ENCODE measurements at places on chromosomes 5 and 9.

DNA sequence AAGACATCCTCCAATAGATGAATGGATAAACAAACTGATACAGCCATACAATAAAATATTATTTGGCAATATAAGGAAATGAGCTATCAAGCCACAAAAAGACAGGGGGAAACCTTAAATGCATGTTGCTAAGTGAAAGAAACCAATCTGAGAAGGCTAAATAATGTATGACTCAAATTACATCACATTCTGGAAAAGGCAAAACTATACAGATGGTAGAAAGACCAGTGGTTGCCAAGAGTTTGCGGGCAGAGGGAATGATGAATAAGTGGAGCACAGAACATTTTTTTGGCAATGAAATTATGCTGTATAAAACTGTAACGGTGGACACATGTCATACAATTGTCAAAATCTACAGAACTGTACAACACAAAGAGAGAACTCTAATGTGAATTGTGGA, 63.3 kb downstream of the CSF2 start:
- DNase-seq: no peak

DNA sequence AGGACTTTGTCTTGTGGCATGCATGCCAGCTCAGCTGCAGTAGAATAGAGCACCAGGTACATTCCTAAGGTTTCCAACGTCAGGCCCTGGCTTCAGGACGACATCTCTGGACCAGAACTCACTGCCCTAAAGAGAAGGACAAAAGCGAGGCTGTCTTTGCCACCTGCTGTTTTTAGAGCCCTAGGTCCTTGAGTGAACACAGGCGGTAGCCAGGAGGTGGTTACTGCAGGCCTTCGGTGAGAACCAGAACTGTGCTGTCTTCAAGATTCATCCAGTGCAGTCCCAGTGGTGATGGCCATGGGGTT, 288.9 kb upstream of the CDH18 start:
- no peak for DNase-seq

GRCh38 chr5:50744776-50745175, 78.3 kb downstream of the PARP8 start:
- DNase-seq: no peak

- no peak for DNase-seq
These were observed 73.0 kb upstream of the STARD4 start for GRCh38 chr5:111585291-111585690.

DNA sequence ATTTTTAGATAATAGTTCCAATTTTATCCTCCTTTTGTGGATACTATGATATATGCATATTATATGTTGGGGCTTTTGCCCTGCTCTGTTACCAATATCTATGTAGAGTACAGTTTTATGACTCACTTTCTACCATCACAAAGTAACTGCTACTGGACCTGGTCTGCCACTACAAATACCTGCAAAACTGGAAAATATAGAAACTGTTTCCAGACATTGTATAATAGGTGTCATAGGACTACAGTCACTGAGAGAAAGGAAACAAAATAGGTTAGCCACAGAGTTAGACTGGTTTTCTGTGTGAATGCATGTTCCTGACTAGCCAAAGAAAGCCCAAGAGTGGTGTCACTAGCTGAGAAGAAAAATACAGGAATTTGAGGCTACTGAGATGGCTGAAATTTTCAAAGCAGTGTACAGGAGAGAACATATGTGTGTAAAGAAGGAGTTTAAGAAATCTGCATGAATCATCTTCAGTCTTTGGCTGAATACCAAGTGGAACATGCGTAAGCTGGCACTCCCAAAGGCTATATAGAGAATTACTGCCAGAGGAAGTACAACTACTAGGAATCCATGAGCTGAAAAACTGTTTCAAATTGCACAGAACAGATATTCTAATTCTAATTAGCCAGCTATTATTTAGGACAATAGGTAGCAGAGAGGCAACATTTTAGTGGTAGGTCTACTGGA, 29.0 kb upstream of the FAM174A start:
- no peak for DNase-seq

DNA sequence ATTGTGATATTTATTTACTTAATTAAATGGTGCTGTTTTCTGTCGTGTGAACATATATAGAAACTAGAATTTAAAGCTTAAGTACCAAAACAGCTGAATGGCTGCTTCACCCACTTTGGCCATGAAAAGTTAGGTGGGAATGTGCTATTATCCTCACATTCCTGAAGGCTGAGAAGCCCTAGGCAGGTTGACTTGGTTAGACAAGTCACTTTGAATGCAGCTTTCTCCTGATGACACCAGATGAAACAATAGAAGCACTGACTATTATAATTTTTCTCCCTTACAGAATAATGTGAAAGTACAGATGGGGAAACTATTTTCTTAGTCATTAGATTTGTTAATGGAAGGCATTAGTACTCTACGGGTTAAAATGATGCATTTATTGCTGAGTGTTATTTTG, 65.1 kb upstream of the C5orf46 start:
- DNase-seq: no peak

DNA sequence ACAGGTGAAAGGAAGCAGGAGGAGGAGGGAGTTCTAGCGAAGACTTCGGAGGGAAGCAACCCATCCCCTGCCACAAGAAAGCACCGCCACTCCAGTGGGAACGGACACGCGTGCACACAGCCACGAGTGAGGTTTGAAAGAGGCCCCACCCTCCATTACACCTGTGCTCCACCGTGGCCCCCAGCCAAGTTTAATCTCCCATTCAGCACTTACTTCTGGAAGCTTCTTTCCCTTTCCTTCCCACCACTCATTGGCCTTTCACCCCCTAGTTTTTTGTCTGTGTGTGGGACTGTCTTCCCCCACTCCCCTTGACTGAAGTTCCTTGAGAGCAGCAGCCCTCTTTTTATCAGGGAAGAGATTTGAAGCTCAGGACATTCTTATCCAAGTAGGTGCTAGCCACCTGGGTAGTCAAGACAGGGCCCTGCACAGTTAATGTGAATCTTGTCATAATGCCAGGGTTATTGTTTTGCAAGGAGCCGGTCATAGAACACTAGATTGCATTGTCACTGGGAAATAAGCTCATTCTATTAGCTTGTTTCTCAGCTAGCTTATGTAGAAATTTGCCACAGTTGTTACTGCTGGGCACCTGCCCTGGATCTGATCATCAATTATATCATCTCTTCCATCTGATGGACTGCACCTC, 256.0 kb downstream of the DOCK8 start:
- DNase-seq: no peak

GRCh38 chr5:122999947-123000563, 36.5 kb downstream of the PPIC start:
- DNase-seq: no peak

- peak; percentile 93 for DNase-seq
These were observed 43.3 kb upstream of the NCS1 start for GRCh38 chr9:130128733-130129431.

DNA sequence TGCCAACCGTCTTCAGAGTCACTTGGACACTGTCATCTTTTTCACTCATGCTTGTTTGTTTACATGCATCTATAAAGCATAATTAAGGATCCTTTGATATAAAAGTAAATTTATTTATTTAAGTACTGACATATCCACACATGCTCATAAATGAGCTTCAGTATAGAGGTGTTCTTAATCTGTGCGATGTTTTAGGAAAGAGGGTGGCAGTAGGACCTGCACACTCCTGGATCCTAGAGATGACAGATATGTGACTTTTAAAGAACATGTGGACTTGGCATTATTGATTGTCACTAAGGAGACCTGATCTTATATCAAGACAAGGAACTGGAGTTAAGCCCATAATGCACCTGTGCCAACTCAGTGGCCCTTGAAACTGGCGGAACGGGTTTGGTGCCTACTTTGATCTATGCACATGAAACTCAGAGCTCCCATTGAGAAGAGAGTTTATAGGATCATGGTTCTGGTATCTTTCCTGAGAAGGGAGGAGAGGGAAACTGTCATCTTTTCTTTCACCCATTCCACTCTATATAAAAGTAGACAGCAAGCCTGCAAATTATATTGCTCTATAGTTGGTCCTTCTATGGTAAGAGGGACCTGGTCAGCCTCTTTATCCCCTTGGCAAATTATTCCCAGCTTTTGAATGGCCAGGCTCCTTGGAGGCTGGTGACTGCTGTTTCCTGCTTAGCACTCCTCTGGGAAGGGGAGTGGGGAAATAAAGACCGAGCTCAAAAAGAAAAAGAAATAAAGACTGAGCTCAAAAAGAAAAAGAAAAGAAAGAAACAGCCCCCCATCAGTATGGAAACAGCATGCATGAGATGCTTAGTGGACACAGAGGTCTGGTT, 57.8 kb upstream of the LIFR start:
- DNase-seq: peak; percentile 14

DNA sequence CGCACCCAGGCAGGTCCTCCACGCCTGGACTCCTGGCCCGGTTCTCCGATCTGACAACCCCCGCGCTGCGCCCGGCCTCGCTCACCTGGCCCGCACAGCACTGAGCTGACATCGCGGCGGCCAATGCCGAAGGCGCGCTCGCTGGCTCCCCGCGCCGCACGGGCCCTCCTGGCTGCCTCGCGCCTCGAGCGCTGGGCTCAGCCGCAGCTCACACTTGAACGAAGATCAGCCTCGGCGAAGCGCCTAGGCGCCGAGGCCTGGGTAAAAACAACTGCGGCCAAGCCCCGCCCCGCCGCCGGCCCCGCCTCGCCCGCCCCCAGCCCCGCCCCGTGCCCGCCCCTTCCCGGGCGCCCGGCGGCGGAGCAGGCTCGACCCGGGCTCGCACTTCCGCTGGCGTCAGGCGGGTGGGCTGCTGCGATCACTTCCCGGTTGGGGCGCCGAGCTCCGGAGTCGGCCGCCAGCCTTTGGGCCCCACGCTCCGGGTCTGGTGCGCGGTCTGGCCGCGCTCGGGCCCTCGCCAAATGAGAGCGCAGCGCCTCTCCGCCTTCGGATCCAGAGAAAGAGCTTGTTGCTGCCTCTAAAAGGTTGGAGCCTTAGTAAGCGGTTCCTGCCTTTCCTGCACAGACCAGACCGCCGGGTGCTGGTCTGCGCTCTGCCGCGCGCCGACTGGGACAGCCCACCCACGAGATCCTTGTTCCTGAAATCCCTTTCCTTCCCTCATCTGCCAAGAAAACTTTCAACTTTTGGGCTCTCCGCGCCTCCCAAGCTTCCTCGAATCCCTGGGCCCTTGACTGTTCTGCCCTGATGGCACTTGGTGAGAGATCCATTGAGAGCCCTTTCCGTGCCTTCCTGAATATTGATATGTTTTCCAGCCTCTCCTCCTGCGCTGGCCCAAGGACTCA, at the start of gene SERINC5:
Gene SERINC5, minus strand, starts transcription at position 238 of the 902 bp plus-strand sequence. Its CDS starts 126 bp downstream, at position 112.
- DNase-seq: peak; percentile 95

DNA sequence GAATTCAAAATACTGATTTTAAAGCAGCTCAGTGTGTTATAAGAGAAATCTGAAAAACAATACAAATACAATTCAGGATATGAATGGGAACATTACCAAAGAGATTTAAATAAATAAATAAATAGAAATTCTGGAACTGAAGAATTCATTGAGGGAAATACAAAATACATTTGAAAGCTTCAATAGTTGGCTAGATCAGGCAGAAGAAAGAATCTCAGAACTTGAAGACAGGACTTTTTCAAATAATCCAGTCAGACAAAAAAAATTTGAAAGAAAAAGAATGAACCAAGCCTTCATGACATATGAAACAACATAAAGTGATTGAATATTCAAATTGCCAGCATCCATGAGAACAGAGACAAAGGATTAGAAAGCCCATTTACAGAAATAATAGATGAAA, 59.6 kb upstream of the TLX3 start:
- DNase-seq: no peak

DNA sequence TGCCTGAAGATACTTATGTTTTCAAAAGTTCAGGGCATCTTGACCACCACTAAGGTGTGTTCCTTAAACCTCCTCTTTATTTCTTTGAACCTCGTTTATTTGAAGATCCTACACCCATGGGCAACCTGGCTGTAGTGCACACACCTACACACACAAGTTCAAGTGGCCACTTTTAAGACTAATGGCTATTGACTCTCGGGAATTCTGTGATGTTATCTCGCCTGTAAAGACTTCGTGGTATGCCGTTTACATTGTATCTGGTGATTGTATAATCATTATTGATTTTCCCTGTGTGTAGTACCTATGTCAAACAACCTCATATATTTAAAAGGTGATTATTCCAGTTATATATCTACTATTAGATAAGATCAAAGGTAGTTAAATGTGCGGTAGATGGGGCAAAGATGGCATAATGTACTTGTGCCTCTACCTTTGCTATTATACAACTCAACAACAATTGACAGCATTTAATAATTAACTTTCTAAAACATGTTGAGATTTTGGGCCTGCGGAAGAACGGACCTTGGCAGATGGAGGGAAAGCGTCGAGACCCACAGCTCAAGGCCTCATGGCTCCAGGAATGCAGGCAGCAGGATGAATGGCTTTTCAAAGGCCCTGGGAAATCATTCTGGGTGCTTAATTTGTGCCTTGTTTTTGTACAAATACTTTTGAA, 51.4 kb upstream of the IRX2 start:
- DNase-seq: peak; percentile 14

- DNase-seq: no peak
These were observed 387.0 kb upstream of the RFX3 start for GRCh38 chr9:3912817-3913216.

DNA sequence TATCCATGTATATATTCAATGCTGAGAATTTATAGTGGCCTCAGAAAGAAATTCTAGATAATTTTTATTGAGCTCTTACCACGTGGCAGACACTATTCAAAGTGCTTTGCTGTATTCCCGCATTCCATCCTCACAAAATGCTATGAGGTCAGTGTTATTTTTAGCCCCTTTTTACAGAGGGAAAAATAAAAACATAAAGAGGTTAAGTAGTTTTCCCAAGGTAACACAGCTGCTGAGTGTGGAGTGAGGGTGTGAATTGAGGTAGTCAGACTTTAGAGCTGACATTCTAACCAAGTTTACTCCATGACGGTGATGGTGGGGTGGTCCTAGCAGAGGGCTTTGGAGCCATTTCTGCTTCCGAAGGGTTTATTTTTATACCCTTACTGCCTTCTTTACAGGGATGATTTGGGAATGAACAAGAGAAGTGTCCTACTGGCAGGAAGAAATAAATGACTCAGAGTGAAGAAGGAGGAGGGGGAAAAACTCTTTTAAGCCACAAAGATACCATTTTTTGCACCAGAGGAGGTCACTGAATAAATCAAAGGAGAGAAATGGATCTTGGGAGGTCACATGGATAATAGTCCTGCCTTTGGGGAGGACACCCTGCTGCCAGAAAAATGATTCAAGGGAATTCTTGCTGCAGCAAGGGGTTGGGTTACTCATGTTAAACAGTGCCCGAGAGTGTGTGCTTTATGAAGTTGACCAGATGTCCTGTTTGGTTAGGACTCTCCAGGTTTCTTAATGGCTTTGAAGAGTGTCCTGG, 76.1 kb downstream of the HMHB1 start:
- DNase-seq: no peak

GRCh38 chr5:139091439-139092156, 106.6 kb downstream of the SIL1 start:
- no peak for DNase-seq

- no peak for DNase-seq
These were observed 17.5 kb downstream of the SLC31A1 start for GRCh38 chr9:113238859-113239232.

- DNase-seq: no peak
These were observed 463.2 kb upstream of the KLF4 start for GRCh38 chr9:107952773-107953172.

DNA sequence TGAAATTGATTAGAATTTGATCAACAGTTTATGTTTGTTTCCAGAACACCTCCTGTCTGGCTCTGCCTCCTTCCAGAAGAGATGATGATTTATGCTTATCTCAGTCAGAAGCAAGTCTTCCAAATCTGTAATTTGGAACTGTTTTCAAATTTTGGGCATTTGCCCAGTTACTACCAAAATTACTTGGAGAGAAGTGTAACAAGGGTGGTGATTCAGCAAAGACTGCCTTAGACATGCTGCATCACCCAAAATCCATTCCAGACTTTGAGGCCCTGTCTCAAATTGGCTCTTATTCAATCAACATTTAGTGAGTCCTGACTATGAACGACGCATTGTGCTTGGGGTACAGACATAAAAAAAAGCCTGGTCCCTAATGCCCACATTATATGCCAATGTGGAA, 89.4 kb downstream of the SH3TC2 start:
- no peak for DNase-seq
